Cerebellum (tissue), 4 donors: ENCODE measurements at places on chromosomes 2 and 18. TPM values are rescaled to one million over a fixed set of nuclear protein-coding genes. Genes with fewer than 3 reads are reported as not detected.

Gene LAMA1
- total RNA-seq, result 46.9 TPM

Gene GPN1
- 27.9 TPM for total RNA-seq

Gene SLC9A4
- not detected for total RNA-seq

Gene CHRNG
- not detected for total RNA-seq

Gene PLCL1
- 13.0 TPM for total RNA-seq

Gene DPP4
- 1.2 TPM for total RNA-seq

Gene CCT7
- total RNA-seq, result 96.3 TPM

Gene ADAM23
- 29.3 TPM for total RNA-seq

Gene CYP27A1
- 5.7 TPM for total RNA-seq

Gene RPRM
- 7.0 TPM for total RNA-seq

Gene CRACDL
- total RNA-seq, result 2.9 TPM

Gene CHST10
- total RNA-seq, result 26.9 TPM

Gene ADRA2B
- not detected for total RNA-seq

Gene IL37
- not detected for total RNA-seq

Gene ASB18
- 0.45 TPM for total RNA-seq

Gene POLR1A
- total RNA-seq, result 16.6 TPM

Gene CRYGD
- total RNA-seq, result 1.9 TPM

Gene NT5DC4
- total RNA-seq, result not detected

Gene TLX2
- total RNA-seq, result not detected

Gene PLA2R1
- 11.9 TPM for total RNA-seq

Gene HMSD
- not detected for total RNA-seq

Gene GAREM1
- total RNA-seq, result 12.9 TPM

Gene SOS1
- total RNA-seq, result 52.4 TPM

Gene SIX2
- 0.45 TPM for total RNA-seq

Gene CNGA3
- total RNA-seq, result 3.0 TPM

Gene G6PC2
- not detected for total RNA-seq

Gene CTAGE1
- not detected for total RNA-seq

Gene OXER1
- total RNA-seq, result 0.18 TPM

Gene PID1
- total RNA-seq, result 25.0 TPM

Gene TET3
- total RNA-seq, result 22.0 TPM

Gene UGT1A5
- not detected for total RNA-seq

Gene STPG4
- 1.00 TPM for total RNA-seq

Gene SEPTIN2
- 335 TPM for total RNA-seq

Gene RTN4
- 362 TPM for total RNA-seq

Gene DOCK10
- total RNA-seq, result 53.0 TPM
